Umbilical cord (tissue), 2 donors: ENCODE measurements at places on chromosomes 13 and 19. TPM values are rescaled to one million over a fixed set of nuclear protein-coding genes. Genes with fewer than 3 reads are reported as not detected.

The JSRP1 gene
- total RNA-seq = not detected

The IFNL1 gene
- not detected for total RNA-seq

DNA sequence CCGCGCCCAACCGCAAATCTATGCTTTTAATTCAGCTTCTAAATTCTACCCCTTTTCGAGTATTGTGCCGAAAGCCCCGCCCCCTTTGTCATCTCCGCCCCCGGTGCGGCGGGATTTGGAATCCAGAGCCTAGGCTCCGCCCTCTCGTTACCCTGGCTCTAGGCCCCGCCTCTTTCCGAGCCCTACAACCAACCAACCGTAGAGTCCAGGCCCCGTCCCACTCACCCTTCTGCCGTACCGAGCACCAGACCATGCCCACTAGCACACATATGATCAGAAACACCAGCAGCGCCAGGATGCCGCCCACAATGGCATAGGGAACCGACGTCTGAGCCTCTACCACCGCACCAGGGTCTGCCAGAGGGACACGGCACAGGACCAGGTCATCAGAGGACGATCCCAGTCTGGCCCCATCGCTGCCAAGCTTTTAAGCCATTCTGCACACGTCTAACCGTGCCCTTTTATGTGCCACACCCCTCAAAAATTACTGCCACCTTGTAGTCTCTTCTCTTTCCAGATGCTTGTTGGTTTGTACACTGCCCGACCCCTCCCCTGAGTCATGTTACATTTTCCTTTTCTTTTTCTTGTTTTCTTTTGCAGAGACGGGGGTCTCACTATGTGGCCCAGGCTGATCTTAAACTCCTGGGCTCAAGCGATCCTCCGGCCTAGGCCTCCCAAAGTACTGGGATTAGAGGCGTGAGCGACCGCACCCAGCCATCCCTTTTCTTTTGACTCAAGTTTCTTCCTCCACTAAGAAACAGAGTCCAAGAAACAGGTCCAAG lies 4.7 kb upstream of the ZNF428 start:
- DNase-seq = no peak

The TMEM59L gene
- 6.3 TPM for total RNA-seq

The PSG7 gene
- total RNA-seq = 3.6 TPM

- DNase-seq = no peak
Observed at GRCh38 chr13:53167561-53167960, 138.9 kb downstream of the OLFM4 start.

The TLE2 gene
- 12.3 TPM for total RNA-seq

The NLRP7 gene
- 0.24 TPM for total RNA-seq
